ENCODE measurements at places on chromosomes 5 and 9.

- no peak for DNase-seq
Measured at GRCh38 chr5:9558319-9558965, 12.6 kb upstream of the SEMA5A start.

- no peak for DNase-seq
Measured at GRCh38 chr9:123399803-123400378, 43.9 kb downstream of the CRB2 start.

DNA sequence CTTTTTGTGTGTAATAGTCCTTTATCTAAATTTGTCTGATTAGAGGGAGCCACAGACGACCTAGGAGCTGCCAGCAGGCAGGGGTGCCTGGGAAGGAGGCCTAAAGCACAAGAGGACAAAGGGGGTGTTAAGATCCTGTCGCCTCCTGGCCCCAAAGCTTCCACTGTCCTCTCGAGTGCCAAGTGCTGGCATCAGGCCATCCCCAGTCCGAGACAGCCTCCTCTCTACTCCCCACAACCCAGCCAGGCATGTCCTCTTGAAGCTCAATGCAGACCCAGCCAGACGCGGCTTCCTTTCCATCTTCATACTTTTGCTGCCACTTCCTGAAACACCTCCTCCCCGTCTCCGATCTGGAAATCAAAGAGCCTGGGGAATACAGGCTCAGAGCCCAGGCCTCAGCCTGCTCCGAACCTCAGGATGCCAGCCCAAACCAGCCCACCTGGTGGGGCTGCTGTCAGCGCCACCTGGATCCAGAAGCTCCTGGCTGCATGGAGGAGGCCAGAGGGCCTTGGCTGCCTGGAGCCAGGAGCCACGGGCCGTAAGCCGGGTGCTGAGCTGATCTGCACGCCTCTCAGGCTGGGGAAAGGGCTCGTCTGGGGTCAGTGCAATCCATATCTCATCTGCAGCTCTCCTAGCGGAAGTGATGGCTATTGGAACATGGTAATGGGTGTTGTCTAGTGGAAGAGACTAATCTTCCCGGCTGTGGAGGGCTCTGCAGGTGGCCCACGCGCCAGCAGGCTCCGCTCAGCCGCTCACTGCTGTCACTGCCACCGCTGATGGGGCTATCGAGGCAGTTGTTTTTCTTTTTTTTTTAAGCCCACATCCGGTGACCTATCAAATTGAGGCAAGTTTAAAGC is 60.2 kb upstream of the FUBP3 start:
- no peak for DNase-seq

- DNase-seq = no peak
Measured at GRCh38 chr9:70144131-70144503, 100.5 kb downstream of the MAMDC2 start.

DNA sequence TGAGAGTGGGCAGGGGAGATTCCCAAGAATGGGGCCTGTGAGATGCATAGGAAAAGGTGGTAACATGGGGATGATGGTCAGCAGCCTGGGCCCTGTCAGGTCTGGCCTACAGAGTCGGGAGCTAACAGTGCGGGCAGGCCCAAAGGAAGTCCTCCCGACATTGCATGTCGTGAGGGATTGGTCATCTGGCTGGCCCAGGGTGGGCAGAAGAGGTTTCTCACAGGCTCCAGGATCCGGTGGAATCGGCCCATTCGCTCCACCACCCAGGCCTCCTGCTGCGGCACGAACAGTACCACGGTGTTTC is 514 bp downstream of the STOML2 start:
- DNase-seq = no peak

DNA sequence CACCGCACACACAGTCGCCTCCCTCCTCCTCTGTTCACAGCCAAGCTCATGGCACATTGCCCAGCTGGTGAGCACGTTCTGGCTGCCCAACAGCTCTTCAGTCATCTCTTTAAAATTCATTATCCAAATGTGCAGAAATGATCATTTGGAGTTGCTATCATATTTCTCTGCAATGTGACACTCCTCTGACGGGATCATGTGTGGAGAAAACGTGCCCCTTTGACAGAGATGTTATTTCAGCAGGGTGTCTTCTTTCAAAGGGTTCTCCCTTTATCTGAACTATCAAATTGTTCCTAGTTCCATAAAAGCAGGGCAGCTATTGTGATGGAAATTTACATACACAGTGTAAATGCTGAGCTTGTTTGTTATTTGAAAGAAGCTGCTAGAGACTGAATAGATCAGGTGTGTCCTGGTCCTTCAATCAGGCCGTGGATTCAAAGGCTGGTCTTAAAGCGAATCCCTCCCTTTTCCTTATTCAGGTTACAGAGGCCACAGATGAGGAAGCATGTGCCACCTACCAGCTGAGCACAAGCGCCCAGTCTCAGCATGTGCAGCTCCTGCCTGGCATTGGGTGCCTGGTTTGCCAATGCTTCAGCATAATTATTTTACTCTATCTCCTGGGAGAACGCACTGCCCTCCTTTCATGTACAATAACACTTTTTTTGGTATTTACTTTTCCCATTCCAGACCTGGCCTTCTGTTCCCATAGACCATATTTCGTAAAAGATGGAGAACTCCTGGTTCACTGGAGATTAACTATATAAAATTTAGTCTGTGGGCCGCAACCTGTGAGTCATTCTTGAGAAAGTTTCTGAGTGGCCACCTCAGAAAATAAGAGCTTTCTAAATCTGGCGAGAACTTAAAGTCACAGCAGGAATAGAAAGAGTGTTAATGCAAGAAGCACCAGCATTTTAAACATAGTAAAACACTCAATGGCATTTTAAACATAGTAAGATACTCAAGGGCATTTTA is 433.7 kb downstream of the ENC1 start:
- DNase-seq = no peak

DNA sequence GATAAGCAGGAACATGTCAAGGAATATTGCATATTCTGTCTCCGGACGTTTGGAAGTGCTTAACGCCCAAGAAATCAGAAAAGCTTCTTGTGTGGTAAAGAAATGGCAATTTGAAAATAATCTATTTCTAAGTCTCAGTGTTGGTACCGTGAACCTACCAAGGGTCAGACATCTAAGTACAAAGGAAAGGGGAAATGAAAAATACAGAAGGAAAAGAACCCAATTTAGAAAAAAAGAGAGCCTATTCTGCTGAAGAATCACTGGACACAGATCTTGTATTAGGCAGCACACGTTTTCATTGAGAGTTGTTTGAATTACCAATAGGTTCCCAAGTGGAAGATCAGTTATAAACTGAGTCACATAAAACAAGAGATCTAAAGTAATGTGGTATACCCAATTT is 46.9 kb upstream of the CEP78 start:
- DNase-seq = no peak

DNA sequence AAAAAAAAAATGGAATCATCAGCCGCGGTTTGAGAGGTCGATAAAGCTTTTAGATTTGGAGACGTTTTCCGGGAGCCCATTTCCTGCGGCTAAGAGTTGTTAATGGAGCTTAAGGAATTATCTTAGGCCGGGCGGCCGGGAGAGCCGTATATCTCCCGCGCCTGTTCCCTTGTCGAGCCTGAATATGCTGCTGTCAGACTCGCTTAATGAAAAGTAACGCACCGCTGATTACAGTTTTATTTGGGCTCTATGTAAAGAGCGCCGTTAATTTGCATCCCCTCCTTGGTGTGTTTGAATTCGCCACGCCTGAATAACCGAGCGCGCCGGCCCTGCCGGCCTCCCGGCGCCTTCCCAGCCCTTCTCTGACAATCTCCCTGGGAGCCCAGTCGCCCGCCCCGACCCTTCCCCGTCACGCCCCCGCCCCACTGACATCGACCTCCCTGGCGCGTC is 7.9 kb downstream of the IRX4 start:
- no peak for DNase-seq

DNA sequence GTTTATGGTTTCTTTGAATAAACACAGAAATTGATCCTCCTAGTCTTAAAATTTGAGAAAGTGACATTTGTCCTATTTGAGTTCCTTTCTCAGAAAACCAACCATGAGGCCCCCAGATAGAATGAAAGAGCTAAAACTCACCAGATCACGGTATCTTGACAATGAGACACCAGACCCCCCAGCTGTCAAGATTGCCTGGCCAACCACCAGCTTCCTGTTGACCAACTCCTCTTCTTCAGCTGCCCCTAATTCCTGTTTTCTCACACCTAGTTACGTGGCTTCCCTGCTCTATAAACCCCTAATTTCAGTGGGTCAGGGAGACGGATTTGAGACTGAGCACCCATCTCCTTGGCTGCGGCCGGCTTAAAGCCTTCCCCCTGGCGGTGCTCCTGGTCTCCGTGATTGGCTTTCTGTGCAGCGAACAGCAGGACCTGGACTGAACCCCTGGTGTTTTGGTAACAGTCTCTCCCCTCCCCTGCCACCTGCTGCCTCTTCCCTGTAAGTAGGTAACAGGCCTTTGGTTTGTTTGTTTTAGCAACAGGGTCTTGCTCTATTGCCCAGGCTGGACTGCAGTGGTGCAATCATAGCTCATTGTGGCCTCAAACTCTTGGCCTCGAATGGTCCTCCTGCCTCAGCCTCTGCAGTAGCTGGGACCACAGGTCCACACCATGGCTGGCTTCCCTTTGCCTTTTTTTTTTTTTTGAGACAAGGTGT is 4.8 kb upstream of the ENTPD2 start:
- no peak for DNase-seq

DNA sequence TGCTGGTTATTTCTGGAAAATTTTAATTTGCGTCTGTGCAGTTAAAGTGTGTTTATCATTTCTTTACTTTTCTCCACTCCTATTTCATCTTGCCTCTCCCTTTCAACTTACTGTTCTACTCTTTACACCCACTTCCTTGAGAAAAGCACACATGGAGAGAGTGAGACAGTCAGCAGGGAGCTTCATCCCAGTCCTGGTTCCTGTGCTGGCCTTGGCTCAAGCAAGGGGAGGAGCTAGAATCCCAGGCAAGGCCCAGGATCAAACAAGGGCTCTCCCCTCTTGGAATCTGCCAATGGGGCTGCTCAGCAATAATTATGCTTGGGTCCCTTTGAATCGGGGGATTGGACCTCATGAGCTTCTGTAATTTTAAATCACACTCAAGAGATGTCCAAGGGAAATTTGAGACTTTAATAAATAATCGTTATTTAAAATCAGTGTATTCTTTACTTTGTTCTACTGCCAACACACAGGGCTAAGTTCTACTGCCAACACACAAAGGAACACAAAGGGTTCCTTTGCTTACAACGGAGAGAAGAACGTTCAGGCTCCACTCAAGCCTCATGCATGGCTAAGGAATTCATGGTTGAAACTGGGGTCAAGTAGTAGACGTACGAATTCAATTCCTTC is 439.3 kb upstream of the DAB2 start:
- DNase-seq = no peak

GRCh38 chr9:84001621-84002020 is 21.0 kb downstream of the RMI1 start:
- no peak for DNase-seq

DNA sequence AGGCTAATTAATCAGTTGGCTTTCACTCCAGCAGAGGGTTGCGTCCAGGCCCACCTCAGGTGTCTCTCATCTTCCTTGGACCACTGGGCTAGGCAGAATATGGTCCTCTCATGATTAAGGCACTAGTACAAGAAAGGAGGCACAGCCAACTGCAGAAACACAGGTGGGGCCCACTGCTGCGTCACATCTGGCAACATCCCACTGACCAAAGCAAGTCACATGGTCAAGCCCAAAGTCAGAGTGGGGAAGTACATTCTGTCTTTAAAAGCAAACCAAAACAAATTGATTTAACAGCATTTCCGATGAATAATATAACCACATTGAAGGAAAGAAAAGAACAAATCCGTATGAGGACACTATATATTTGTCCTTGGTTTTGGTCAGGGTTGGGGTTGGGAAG is 28.0 kb upstream of the UBTD2 start:
- no peak for DNase-seq

DNA sequence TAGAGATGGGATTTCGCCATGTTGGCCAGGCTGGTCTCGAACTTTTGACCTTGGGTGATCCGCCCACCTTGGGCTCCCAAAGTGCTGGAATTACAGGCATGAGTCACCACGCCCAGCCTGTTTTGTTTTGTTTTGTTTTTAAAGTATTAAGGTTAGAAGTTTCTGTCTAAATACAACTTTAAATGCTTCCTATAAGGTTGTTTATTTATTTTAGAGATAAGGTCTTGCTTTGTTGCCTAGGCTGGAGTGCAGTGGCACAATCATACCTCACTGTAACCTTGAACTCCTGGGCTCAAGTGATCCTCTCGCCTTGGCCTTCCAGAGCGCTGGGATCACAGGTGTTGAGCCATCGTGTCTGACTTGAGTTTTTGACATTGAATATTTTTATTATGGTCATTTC is 11.4 kb downstream of the MRRF start:
- DNase-seq = no peak

GRCh38 chr5:60738461-60738860 is 38.5 kb upstream of the DEPDC1B start:
- DNase-seq = no peak

GRCh38 chr5:65760504-65761275 is 38.7 kb downstream of the NLN start:
- peak; percentile 48 for DNase-seq

GRCh38 chr9:38432922-38433510 is 8.8 kb upstream of the IGFBPL1 start:
- no peak for DNase-seq

DNA sequence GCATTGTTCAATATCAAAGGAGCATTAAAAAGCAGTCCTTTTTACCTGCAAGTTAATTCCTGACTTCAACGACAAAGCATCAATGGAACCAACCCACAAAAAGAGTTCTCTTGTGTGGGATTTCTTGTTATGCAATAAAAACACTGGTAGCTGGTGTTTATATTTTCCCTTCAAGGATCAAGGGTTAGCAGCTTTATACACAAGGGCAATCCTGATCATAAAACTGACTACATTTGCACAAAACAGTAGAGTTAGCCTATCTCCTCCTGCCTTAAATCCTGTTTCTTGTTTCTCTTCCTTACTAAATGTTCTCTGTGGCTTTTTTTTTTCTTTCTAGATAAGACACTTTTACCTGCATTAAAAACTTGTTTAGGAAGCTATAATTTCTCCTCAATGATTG is 306.4 kb downstream of the SLCO4C1 start:
- no peak for DNase-seq

GRCh38 chr9:127185931-127186781 is 63.7 kb upstream of the ANGPTL2 start:
- no peak for DNase-seq

- no peak for DNase-seq
Measured at GRCh38 chr9:132832171-132832881, 45.8 kb downstream of the AK8 start.

DNA sequence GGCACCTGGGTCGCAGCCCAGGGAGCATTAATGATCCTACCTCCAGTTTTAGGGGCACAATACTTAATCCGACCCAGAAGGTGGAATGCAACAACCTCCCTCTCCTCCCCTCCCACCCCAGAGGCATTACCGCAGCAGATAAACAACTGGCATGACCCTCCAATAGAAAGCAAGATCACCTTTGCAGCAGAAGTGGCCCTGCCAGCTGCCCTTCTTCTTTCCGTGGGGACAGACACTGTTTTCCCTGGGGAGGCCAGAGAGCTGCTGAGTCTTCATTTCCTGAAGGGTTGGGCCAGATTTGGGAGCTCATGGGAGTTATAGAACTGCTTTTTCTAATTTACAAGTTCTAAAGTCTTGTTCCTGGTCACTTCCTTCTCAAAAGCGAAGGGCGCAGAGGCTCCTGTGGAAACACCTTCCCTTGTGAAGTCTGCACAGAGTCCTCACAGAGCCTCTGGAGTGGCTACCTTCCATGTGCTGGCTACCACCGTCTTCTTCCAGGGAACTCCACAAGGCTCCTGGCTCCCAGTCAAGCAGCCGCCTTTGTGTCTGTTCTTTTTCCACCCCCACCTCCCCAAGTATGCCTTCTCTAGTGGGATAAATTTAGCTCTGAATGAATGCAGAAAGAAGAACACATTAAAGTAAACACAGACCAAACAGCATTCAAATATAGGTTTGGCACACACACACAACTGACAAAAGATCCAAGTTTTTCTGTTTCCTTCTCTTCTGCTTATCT is 8.0 kb upstream of the PALM2AKAP2 start:
- DNase-seq = no peak

- no peak for DNase-seq
Measured at GRCh38 chr5:33409435-33410170, 31.2 kb upstream of the TARS1 start.

Data from activated CD4-positive, alpha-beta T cell treated with anti-CD3 and anti-CD28 coated beads, Interleukin-2, amount 50 U/mL, for 4 hours (primary cell).